ENCODE measurements at places on chromosomes 16 and 17.

DNA sequence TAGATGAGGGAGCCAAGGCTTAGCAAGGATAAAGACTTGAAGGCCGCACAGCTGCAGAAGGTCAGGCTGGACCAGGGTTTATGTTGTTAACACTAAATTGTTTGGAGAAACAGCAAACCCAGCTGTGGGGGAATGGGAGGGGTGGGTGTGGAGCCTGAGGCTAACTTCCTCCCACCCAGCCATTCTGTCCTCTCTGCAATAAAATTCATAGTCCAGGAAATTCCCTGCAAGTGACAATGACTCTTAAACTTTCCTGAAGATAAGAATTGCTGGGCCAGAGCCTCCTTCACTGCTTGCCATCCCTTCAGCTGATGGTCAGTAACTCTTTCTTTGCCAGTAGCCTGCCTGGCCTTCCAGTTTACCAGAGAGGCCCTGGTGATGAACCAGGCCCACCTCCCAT, 19.4 kb upstream of the ATP5MC1 start:
- DNase-seq = no peak

DNA sequence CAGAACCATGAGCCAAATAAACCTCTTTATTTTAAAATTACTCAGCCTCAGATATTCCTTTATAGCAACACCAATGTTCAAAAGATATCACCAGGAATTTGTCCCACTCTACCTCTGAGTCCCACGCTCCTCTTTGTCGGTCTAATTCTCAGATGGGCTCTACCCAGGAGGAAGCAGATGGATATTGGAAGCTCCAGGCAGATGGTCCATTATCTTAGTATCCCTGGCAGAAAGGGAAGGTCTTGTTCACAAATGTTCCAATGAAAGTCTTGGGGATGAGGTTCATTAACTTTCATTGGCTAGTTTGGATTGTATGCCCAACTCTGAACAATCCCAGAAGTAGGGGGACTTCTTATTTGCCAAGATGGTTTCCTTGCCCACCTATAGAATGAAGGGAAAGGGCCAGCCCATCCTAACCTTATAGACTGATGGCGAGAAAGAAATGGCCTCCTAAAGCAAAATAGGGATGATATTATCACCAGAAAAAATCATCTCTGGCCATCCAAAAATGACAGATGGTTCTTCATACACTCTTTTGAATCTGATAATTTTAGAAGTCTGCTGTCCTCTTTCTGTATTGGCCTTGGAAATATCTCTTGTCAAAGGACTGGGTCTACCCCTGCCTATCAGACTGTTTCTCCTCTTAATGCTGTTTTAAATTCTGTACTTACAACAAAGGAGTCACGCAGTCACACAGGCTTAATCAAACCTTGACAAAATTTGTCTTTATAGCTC, 21.3 kb upstream of the ELAC2 start:
- no peak for DNase-seq

GRCh38 chr16:9845661-9846361, 336.4 kb downstream of the GRIN2A start:
- peak; percentile 59 for DNase-seq

DNA sequence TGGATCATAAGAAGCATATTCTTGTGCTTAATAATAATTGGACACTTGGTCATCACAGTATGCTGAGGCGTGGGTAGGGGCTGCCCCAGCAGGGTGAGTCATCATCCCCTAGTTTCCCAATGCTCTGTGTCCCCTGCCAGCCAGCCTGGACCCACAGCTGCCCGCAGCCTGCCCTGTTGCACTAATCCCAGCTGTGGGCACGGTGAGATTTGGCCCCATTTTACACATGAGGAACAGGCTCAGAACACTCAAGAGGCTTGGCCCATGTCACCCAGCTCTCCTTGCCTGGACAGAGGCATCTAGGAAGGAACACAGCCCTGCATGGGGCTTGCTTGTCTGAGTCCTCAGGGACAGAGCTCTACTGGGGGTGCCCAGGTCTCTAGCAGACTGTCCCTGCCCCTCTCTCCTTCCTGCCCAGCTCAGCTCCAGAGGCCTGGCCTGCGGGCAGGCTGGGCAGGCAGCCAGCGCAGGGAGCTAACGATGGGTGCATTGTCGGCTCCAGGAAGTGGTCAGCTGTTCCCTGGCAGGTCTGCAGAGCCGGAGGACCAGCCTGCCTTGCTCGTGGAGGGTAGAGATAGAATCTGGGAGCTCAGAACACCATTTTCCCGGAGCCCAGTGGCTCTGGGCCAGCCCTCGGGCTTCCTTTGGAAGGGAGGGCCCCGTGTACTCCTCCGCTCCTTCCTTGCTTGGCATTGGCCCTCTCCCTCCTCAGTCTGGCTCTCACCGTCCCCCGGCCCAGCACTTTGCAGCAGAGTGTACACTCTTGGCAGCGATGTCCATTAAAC, 189.4 kb downstream of the RAB11FIP4 start:
- DNase-seq = peak; percentile 77

GRCh38 chr16:8631373-8631772, 9.9 kb downstream of the METTL22 start:
- DNase-seq = no peak

DNA sequence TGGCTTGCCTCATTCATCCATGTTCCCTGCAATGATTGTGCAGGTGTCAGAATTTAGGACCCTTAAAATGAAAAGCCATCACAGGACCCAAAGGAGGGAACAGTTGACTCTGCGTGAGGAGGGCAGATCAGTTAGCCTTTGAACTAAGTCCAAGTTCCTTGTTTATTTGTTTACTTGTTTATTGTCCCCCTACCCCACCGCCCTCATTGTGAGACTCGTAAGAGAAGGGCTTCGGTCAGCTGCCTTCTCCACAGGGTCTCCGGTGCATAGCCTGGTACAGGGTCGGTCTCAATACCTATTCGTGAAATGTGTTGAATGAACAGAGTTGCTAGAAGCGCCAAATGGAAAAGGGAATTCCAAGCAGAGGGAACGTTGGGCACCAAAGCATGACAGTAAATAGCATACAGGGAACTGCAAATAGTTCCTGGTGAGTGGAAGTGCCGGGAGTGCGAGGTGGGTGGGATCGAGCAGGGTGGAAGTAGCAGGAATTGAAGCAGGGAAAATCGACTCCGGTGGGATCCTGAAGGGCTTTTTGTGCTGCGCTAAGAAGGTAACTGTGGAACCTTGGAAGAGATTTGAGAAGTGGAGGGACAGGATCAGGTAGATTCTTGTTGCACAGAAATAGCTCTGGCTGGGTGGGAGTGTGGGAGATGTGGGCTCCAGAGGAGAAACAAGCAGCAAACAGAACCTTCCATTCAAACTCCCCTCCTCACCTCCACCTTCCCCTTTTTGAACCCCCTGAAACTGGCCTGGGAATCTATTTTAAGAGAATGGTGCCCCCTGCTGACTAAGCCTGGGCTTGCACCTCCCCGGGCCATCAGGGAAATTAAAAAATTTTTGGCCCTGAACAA, 12.7 kb downstream of the SLC35B1 start:
- no peak for DNase-seq

- DNase-seq = no peak
Observed at GRCh38 chr17:60699090-60699489, 21.4 kb downstream of the BCAS3 start.

GRCh38 chr17:78026381-78026780, 67.9 kb downstream of the TNRC6C start:
- DNase-seq = peak; percentile 19

- DNase-seq = no peak
Observed at GRCh38 chr16:13779676-13780075, 140.3 kb upstream of the ERCC4 start.

GRCh38 chr16:30985401-30986128, 558 bp downstream of the HSD3B7 start:
- DNase-seq = peak; percentile 54

Measured in stromal cell of bone marrow (primary cell).